ENCODE measurements at places on chromosomes 3 and 15.

DNA sequence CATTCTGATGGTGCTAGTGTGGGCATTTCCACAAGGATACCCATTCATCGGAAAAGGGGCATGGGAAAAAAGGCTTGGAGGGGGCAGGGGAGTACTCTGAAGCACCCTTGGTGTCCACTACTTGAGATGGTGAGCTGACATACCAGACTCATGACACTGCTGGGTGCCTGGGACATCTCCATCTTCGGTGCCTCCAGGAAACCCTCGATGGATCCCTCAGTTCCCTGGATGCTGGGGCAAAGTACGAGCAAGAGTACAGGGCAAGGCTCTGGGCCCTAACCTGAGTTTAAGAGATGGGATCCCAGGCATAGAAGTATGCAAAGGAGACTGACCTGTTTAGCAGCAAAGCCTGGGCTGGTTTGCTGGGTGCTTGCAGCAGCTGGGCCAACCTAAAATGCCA, 5.2 kb upstream of the IP6K1 start:
- DNase-seq = no peak

DNA sequence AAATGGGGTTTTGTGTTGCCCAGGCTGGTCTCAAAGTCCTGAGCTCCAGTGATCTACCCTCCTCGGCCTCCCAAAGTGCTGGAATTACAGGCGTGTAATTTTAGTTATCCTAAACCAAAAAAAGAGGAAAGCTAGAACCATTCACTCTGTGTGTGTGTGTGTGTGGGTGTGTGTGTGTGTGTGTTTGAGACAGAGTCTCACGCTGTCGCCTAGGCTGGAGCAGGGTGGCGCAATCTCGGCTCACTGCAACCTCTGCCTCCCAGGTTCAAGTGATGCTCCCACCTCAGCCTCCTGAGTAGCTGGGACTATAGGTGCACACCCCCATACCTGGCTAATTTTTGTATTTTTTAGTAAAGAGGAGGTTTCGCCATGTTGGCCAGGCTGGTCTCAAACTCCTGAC, 84.0 kb downstream of the TFDP2 start:
- DNase-seq = no peak

- DNase-seq = no peak
Measured at GRCh38 chr3:18747383-18747782, 322.2 kb upstream of the SATB1 start.

- DNase-seq = no peak
Measured at GRCh38 chr3:71491154-71491752, 92.3 kb downstream of the FOXP1 start.

- no peak for DNase-seq
Measured at GRCh38 chr3:126353694-126354321, 3.4 kb downstream of the KLF15 start.

DNA sequence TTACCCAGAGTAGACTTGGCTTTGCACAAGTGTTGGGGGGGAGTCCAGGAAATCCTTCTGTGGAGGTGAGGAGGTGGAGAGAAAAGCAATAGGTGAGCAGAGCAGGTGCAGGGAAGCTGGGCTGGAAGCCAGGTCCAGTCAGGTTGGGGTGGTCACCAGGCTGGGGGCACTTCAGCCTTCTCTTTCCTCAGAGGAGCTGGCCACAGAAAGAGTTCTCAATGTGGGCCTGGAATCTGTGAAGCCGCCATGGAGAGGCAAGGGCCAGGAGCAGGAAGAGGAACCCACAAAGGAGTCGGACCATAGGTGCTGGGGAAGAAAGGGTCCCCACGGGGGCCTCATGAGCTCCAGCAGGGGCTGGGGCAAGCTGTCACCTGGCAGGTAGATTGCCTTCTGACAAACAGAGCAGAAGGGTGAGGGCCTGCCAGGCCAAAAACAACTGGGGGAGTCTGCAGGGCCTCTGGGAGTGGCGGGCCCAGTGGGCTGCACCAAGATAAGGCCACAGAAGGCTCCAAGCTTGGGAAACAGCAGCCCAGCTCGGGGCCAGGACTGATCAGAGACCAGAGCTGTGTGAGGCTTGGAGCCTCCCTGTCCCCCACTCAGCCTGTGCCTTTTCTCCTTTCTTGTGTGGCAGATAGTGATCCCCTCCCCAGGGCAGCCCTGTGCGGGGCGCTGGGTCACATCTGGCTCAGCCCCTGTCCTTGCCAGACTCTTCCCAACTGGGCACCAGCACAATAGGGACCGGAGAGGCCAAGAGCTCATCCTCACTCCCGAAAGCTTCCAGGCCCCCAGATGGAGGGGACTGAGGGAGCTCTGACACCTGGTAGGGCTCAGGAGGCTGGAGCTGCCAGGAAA, 53.0 kb upstream of the FGD5 start:
- no peak for DNase-seq
